ENCODE measurements at places on chromosomes 4 and X.
A peak's percentile ranks its signal among the peaks of the same experiment; 100 is the strongest.

- DNase-seq: no peak
These were observed 290.2 kb downstream of the USP46 start for GRCh38 chr4:52368895-52369294.

DNA sequence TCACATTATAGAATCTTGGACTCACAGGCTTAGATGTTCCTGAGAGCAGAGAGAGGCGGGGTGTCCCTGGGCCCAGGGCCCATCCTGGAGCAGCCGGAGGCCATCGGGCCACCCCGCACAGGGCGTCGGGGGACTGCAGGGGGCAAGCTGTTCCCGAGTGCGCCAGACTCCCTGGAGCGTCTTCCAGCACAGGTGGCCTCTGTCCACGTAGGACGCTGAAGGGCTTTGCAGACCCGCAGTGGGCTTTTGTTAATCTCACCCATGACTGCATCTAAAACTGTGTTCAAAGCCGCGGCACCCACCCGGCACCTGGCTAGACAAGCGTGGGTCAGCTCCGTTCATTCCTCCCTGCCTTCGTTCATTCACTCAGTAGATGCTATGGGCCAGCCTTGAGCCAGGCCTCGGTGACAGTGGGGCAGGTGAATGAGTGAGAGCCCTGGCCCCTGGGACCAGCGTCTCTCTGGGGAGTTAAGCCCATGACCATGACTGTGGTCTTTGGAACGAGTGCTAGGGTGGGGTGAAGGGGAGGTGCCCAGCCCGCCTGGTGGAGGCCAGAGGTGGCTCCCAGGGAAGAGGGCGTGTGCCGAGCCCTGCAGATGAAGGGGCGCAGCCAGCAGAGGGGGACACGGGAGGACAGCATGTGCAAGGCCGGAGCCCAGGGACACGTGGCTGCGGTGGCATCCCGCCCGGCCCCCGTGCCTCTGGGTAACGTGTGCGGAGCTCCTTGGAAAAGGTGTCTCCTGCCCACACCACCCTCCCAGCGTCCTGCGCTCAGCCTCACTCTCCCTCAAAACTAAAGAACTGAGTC lies 98.3 kb downstream of the HMX1 start:
- no peak for DNase-seq

DNA sequence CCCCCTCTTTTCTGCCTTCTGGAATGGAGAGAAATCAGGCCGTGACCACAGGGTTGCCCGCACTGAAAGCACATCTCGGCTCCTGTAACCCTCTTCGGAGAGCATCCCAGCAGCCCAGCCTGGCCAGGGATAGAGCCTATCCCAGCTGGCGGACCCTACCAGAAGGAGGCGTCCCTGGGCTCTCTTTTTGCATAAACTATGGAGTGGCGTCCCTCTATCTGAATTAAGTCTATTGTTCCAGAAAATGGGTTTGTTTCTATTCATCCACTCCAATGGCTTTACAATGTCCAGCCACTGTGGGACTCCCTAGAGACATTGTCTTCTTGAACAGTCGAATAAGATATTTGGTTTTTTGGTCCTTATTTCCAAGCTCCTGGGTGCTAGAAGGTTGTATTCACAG lies 689 bp upstream of the NHSL2 start:
- no peak for DNase-seq

DNA sequence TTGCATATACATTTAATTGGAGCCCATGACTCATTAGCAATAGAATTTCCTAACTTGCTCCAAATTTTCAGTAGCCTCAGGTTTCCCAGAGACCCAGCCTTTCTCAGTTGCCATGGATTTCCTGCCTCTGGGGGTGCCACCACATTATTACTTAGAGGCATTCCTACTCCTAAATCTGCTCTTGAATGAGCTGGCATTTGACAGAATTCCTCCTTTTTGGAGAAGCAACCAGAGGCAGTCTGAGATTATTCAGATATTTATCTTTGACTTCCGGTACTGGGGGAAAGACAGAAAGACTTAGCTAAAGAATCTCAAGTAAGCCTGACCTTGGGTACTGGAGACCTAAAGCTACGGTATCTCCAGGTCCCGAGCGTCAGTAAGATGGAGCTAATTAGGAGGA lies 76.3 kb downstream of the DCHS2 start:
- no peak for DNase-seq

DNA sequence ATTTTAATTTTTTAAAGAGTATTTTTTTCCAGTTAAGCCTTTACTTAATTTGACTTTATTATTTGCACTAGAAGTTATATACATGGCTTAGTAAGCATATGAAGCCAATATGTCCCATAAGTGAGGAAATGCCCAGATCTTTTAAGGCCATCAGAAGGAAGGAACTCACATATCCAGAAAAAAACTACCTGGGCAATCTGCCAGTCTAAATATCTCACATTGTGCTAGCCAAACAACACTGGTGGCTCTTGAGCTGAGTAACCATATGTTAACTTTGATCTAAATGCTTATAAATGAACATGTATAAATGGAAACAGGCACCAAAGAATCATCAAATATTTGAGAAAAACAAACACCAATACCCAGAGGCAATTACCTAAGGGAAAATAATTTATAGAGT lies 138.6 kb upstream of the APOOL start:
- DNase-seq: no peak

DNA sequence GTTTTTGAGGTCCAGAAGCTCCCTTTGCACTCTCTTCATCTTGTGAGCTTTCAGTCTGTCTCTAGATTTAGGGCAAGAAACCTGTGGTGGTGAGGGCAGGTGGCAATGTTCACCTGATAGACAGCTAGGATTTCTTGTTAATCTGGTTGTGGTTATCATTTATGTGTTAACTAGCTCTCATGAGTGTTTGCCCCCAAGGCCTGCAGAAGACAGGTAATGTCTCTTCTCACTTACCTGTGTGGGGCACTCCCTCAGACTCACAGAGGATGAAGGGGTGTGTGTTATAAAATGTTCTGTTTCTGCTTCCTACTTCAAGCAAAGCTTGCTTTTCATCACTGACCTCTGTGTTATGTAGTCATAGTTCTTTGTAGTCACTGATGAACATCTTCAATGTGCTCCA lies 17.8 kb downstream of the EGF start:
- no peak for DNase-seq

DNA sequence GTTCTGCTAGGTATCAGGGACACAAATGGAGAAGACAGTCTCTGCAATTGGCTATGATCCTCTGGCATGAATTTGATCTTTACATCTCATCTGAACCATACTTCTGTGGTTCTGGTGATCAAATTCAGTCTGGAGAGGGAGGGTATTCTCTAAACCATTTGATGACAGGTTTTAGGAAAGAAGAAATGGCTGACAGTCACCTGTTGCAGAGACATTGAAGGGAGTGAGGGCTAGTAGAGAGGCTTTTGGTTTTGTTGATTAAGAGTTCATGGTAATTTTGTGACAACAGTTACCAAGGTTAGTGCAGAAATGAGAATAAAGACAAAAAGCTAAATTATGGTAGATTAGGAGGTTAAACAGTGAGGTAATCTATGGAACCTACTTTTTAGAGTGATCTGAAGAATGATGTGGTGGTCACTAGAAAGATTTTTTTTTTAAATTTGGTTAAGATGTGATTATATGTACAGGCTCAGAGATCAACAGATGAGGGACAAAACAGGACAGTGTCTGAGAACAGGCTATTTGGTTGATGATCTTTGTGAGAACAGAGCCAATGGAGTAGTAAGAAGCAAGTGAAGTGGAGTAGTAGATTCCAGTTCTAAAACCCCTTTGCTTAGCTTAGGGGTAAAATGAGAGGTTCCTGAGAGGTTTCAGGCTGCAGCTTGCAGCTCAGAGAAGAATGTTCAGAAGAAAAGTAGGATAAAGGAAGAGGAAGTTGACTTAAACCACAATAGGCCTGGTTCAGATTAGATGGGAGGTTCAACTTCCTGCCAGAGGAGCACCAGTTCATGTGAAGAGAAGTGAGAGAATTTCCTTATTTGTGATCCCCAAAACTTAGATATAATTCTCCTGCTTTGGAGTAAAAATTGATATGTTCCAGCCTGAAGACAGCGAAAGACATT lies 34.7 kb downstream of the VSIG4 start:
- DNase-seq: no peak

DNA sequence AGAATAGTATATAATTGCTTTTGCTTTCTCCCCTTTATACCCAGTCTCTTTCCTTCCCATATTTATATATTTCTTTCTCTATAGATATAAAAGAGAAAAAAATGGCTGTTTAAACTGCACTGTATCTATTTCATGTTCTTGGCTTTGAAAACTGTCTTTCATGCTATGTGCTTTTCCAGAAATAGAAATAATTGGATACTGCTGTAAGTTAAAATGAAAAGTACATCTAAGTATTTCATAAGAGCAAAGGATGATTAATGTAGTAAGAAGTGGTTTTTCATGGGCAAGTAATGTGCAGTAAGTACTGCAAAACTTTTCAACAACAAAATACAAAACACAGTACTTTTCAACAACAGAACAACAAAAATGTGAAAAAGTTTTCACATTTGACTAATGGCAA lies 237.9 kb downstream of the SNCA start:
- no peak for DNase-seq

GRCh38 chr4:53790286-53790685 lies 199.0 kb upstream of the LNX1 start:
- DNase-seq: no peak

DNA sequence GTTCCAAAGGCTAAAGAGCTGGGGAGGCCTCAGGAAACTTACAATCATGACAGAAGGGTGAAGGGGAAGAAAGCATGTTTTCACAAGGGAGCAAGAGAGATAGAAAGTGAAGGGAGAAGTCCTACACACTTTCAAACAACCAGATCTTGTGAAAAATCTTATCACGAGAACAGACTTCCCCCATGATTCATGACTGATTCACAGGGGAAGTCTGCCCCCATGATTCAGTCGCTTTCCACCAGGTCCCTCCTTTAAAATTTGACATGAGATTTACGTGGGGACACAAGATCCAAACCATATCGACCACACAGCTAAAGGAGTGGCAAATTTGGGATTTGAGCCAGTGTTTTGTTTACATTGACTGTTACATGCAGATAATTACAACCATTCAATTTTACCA lies 971.1 kb upstream of the HS3ST1 start:
- DNase-seq: no peak

DNA sequence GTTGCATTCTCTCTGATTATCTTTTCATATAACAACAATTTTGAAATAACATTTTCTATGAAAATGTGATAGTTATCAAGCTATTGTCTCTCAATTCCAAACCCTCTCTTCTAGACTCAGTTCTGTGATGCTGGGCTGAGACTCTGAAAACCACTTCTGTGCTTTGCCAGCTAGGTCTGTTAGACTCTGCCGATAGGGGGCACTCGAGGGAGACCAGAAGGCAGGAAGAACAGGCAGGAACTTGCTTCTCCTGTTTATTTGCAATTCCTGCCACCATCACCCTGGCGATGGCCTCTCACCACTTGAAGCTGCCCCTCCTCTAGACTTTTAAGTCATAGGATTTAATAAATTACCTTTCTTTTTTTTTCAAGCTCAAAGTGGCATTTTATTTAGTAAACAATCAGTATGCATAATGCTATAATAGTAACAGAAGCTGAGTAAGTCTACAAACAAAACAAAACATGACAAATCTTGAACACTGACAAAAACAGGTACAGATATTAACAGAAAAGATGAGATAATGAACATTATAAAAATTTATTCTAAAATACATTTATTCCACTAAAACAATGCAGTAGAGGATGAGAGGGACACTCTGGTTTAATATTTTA lies 49.7 kb downstream of the RASL11B start:
- peak; percentile 30 for DNase-seq

- no peak for DNase-seq
These were observed 43.1 kb upstream of the FGF2 start for GRCh38 chr4:122783301-122784215.

DNA sequence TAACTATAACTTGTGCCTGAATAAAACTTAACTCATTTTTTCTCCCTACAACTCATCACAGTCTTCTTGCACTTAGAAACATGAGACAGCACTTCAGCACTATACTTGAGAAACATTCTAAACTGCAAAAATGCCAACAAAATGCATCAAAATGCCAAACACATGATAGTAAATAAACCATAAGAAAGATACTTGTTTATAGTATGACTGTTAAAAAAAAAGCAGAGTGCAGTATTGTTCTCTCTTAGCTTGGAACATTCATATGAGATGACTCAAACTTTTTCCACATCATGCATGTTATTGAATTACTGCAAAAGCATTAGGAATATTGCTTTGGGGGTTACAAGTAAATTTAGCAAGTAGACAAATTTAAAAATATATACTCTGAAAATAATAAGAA lies 135.7 kb upstream of the ANXA10 start:
- no peak for DNase-seq

DNA sequence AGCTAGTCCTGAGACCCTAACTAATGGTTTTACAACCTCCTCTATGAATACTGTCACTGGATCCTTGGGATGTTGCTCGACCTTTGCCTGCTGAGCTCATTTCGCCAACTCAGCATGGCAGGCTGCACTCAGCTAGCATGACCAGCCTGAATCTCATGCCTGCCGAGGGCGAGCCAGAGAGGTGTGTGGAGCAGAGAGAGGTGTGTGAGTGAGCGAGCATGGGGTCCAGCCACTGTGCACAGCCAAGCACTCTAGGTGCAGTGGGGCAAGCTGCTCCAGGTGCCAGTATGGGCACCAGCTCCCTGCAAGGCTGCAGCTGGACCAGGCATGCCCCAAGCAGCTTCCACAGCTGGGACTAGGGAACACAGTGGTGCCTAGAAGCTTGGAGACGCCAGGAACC lies 410.9 kb downstream of the PCDH10 start:
- DNase-seq: no peak

- DNase-seq: no peak
These were observed 750.1 kb upstream of the ADGRL3 start for GRCh38 chr4:60450054-60450453.

DNA sequence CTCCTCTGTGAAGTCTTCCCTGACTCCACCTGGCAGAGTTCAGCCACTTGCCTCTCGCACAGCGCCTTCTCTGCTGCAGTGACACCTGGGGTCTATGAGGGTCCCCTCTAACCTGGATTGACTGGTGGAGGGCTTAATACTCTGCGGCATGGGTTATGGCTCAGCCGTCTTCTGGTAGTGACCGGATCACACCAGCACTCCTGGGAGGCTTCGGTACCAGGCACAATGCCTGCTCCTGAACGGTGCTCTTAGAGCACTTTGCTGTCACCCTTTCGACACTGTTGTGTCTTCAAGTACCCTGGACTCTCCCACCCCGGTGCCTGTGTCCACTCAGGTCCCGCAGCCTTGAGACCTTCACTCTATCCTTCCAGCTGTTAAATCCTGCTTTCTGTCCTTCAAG lies 50.0 kb downstream of the C4orf50 start:
- DNase-seq: no peak

DNA sequence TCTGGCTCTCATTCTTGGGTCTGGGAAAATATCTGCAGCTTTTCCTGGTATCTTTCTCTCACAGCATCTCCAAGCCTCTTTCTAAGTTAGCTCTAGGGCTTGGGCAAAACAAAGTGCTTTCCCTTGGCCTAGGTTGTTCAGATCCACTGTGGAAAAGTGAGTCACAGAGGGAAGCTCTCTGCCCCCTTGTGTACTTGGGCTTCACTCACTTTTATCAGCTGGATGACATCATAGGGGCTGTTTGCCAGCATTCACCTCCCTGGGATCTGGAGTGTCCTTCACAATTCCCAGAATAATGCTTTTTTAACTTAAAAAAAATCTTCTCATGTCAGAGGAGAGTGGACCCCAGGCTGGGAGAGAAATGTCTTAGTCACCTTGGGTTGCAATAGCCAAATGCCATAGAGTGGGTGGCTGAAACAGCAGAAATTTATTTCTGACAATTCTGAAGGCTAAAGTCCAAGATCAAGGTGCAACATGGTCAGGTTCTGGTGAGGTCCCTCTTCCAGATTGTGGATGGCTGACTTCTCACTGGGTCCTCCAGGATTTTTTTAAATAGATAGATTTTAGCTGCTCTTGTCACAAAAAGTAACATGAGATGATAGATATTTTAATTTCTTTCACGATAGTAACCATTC lies 247.8 kb downstream of the SH2D1A start:
- no peak for DNase-seq

GRCh38 chr4:152045807-152046571 lies 285.2 kb upstream of the GATB start:
- DNase-seq: no peak
